ENCODE measurements at places on chromosomes 13 and 19.

DNA sequence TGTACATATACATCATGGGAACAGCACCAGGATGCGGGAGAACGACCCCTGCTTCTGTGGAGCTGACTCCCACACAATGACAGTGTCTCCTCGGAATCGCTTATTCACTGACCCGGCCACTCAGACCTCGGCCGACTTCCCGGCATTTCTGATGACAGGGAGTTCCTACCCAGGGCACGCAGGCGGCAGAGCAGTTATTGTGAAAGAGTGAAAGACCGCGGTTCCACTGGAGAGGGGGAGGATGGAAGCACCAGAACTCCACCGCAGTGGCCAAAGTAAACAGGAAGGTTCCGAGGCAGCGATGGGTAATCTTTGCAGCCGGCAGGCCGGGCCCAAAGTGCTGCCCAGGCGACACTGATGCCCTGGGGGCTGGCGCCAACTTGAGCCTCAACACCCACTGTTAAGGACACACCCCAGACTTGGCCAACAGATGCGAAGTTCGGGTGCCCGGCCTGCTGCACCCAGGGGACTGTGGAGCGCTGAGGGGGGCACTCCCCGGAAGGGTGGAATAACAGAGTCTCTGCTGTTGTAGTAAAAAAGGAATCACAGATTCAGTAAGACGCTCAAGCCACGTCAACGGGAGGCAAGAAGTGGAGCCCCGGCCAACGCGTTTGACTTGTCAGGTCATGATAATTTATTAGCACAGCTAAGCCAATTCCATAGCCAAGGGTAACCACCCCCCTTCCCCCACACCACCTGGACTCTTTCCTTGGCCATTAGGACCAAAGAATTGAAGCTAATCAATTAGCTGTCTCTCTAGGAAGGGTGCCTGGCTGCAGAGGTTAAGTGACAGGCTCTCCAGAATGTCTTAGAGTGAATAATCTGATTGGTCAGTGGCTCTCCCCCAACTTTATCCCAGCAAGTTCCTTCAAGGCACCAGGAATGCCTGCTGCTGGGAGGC, 5.8 kb downstream of the MLLT1 start:
- peak; percentile 25 for DNase-seq

DNA sequence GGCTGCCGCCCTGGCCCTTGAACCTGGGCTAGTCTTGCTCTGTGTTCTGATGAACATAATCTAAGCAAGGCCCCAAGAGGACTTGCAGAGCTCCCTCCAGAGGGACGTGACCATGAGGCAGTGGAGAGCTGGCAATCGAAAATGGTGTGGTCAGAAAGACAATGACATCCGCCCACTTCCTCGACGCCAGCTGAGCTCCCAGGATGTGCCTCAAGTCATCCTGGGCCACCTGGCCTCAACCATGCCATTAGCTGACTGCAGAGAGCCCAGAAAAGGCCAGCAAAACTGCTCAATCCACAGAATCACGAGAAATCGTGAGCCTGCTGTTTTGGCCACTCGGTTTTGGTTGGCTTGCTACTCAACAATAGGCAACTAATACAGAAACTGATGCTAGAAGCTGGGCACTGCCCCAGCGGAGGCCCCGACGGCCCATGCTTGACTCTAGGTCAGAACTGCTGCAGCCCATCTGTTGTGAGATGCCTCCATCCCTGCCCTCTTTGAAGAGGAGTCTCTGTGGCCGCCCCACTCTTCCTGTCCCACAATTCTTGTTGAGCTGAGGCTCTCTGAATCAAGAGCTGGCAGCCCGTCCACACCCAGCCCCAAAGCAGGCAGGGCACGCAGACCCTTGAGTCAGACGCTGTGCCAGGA, 53.3 kb downstream of the STK24 start:
- DNase-seq: peak; percentile 64

DNA sequence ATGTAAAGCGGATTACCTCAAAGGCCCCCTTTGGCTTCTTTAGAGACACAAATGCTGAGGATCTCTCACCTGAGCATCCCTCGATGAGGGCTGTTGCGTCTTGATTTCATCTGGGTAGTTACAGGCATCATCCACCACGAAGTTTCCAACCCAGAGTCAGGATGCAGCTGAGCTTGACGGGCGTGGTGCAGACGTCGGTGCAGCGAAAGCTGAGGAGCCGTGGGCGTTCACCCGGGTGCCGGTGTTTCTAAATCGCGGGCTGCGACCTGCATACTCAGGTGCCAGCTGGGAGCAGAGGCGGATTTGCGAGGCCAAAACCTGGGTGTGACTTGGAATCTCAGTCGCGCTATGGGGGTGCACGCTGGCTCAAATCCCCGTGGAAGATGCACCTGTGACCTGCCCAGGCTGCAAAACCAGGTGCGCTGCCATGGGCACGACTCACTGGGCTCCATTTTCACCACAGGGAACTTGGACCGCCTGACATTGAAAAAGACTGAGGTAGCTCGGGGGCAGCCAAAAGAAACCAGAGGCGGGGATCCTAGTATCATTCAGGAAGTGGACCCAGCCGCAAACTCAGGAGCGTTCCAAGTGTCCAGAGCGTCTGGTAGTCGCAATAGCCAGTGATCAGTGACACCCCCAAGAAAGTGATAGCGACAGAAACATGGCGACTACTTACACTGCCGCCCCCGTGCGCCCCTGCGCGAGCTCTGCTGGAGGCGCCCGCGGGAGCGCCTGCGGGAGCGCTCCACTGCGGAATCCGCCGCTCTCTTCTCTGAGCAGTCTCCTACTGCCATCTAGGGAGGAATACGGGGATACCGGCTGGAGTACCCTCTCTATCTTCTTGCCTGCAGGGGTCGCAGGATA, 36.4 kb upstream of the IGFL4 start:
- peak; percentile 82 for DNase-seq

- no peak for DNase-seq
Measured at GRCh38 chr13:51329606-51330005, 9.9 kb upstream of the SERPINE3 start.

DNA sequence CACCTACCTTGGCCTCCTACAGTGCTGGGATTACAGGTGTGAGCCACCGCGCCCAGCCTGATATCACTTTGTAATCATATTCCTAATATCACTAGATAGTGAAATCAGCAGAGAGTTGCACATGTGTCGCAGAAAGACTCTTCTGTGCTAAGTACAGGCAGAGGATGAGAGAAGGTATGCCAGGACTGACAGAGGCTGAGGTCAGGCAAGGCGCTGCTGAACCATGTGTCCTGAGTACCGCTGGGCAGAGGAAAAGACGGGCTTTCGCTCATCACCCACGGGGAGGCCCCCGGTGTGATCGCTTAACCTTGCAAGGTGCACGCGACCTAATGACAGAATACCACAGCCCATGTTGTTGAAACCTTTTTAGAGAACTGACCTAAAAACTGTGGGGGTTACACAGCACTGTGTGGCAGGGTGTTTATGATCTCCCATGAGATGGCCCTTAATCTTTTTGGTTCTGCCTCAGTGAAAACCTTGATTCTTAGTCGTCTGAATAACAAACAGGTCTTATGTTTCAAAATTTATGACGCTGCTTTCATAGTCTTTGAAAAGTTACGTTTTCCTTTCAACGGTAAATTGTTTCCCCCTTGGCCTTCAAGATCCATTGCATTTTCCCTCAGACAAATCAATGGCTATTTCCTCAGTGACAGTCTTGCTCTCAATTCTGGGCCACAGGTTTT, 12.2 kb downstream of the GJA3 start:
- no peak for DNase-seq

DNA sequence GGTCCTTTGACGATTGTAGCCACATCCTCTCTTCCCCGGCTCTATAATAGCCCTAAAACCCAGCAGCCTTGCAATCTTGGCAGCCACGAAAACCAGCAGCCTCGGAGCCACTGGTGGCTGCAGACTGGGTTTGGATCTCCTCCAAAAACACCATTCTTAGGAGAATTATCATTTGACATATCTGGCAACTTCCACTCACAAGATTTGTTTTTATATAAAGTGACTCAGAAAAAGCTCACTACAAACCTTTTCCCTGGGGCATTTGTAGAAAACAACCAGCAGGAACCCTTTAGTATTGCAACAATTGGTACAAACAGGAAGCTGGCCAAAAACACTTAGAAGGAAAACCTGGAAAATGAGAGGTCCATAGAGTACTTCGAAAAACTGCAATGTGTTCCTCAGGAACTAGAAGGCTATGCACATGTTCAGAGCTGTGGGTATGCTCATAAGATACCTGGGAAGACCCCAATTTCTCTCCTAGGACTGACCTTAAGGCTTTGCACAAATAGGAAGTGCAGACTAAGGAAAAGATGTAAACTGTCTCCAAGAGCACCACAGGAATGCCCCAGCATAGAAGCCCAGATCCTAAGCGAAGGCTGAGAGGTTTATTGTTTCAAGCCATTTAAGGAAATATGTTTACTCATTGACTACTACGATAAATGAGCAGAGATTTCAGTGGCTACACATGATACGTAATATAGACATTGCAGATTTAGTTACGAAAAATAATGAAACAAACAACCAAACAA, 71.2 kb downstream of the MYO16 start:
- DNase-seq: no peak

- DNase-seq: no peak
Measured at GRCh38 chr19:6971366-6971765, 49.9 kb downstream of the MBD3L2B start.

DNA sequence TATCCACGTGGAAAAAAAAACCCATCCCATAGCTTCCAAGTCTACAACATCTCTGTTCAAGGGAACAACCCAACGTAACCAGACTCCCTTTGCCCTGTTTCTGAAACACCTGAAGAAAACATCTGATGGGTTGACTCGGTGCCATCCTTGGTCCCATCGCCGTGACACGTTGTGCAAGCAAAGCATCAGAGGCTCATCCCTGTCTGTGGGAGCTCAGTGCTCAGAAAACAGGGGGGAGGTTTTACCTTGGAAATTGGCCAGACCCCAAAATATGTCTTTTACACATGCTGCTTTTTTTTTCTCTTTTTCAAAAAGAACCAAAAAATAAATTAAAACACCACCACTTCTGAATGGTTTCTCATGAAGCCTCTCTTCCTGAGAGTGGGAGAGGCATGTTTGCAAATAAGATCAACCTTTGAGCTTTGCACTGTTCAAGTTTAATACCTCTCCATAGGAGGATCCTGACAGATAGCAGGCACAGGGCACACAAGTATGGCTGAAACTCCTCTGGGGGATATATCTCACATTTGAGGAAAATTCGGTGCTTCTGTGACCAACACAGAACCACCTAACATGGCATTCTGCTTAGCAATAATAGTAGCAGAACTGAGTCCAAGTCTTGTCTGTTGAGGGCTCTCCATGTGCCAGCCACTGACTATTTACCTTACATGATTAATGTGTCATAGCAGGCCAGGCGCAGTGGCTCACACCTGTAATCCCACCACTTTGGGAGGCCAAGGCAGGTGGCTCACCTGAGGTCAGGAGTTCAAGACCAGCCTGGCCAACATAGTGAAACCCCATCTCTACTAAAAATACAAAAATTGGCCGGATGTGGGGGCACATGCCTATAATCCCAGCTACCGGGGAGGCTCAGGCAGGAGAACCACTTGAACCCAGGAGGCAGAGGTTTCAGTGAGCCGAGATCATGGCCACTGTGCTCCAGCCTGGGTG, 7.0 kb upstream of the PVR start:
- no peak for DNase-seq

DNA sequence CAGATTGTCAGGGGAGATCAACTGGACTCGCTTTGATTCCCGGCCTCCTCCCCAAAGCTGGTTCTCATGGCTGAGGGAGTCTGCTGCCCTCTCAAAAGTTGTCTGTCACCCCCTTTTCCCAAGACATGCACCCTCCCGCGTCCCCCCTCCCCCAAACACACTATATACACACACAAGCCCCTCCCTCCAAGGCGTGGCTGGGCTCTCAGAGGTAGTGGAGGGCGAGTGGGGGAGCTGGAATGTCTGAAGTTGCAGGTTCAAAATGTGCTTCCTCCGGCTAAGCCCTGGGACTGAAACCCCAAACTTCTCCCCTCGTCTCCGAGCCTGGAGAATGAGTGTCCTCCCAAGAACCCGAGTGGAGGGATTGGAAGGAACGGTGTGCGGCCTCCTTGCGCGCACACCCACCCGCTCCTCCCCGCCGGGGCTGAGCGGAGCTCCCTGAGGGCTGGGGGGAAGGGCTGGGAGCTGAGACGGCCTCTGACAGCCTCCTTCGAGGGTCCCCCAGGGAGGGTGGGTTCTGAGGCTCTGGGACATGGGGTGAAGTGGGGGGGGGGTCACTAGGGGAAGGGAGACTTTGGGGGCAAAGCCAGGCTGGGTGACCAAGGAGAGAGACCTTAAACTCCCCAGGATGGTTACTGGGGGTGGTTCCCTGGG, 9.9 kb upstream of the MEIS3 start:
- DNase-seq: no peak

DNA sequence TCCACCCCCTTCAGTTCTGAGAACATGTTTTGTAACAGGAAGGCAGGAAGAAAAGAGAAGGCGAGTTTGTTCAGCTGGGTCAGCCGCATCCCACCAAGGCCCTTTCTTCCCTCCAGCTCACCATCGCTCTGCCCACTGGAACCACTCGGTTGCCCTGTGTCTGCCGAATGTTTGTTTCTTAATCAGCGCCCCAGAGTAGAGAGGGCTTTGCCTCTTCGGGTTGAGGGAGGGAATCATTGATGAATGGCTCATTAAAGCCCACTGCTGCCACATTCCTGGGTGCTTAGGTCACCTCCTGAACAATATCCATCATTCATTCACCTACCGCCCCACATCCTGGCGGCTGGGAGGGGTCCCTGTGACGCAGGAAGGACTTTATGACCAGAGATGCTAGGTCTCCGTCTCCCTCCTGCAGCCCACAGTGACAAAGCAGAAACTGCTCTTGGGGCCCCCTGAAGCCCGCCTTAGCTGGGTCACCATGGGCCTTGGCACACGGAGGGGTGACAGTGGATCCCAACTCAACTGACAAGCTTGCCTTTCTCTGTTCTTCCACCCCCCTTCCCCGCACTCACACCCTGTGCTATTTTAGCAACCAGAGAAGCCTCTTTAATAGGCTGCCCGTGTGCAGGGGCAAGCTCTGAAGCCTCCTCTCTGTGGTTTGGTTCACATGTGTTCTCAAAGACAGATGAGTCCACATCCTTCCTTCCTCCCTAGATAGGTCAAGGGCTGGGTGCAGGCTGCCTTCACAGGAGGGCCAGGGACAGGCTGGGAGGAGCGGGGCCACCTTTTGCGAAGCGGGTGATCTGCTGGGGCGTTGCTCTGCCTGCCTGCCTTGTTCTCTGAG, 46.2 kb downstream of the ACTN4 start:
- peak; percentile 76 for DNase-seq

DNA sequence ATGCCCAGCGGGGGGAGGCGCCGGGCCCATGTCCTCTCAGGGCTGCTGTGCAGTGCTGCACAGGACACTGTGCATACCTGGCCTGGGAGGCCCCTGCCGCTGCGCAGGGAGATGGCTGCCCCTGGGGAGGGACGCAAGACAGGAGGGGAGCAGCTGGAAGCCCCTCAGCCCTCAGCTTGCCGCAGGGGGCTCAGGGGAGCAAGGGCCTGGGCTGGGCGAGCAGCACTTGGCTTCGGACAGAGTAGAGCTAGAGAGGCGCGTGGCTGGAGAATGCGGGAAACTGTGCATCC, 10.9 kb downstream of the CHERP start:
- no peak for DNase-seq

DNA sequence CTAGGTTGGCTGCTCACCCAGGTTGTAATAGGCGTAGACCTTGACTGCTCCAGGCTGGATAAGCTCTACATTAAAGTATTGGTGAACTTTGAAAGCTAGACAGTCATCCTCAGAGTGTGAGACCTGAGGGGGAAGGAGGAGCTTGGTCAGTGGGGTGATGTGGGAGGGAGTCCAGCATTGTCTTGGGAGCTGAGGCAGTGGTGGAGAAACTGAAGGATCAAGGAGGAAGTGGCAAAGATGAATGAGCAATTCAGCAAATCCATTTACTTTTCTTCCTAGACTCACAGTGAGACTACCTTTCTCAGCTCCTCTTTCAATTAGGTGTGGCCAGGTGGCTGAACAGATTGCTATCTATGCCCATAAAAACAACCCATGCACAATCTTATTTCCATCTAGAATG, 10.2 kb upstream of the TNFSF14 start:
- DNase-seq: no peak

GRCh38 chr13:105543742-105544141, 991.7 kb downstream of the EFNB2 start:
- DNase-seq: no peak

All from GM13976 (cell line).